ENCODE measurements at places on chromosomes 3 and 15.
A peak's percentile ranks its signal among the peaks of the same experiment; 100 is the strongest.

- no peak overlapping the region for H3K27ac ChIP-seq
- H3K4me1 ChIP-seq, result no peaks in the 10 kb centered on the region
- no peaks in the 10 kb centered on the region for H3K36me3 ChIP-seq
- no peak for DNase-seq
- no peaks in the 10 kb centered on the region for H3K27me3 ChIP-seq
- no peak overlapping the region for H3K4me3 ChIP-seq
These were observed 22.3 kb downstream of the NR2F2 start for GRCh38 chr15:96352604-96353405.

DNA sequence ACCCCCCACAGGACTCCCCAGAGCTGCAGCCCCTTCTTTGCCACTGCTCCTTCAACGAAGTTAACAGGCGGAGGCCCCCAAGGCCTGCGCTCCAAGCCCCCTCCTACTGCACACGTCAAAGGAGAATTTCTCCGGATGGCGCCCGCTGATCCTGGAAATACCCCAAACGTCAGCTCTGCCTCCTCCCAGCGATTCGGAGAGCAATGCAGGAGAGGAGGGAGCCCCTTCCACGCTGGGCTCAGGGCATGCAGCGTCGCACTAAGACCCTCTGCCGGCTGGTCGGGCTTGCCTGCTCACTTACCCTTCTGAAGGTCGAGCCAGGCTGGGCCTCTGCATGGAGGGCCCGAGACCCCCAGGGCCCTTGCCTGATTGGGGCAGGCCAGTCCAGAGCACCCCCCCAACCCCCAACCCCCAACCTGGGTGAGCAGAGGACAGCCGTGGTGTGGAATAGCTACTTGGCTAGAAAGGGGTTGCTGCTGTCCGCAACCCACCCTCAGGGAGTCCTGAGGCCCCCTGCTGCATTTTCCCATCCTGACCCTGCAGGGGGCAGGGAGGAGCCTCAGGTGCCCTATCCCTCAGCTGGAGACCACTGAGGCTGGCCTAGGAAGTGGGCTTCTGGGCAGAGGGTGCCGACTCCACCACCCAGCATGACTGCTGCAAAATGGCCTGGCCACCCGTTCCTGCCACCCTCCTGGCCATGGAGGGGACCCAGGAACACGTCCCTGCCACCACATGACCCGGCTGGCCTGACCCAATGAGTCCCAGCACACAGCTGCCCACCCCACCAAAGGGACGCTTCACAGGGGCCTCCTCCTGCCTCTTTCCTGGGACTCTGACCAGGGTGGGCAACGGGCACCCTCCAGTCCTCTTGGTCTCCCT lies 976 bp downstream of the ATP2B2 start:
- no peaks in the 10 kb centered on the region for H3K36me3 ChIP-seq
- H3K27ac ChIP-seq, result no peak overlapping the region
- H3K4me3 ChIP-seq, result no peak overlapping the region
- no peaks in the 10 kb centered on the region for H3K27me3 ChIP-seq

- no peaks in the 10 kb centered on the region for H3K36me3 ChIP-seq
- no peaks in the 10 kb centered on the region for H3K27me3 ChIP-seq
- H3K27ac ChIP-seq, result no peak overlapping the region
- no peak for DNase-seq
- no peaks in the 10 kb centered on the region for H3K4me1 ChIP-seq
These were observed 194.0 kb upstream of the SLITRK3 start for GRCh38 chr3:165390166-165390565.

DNA sequence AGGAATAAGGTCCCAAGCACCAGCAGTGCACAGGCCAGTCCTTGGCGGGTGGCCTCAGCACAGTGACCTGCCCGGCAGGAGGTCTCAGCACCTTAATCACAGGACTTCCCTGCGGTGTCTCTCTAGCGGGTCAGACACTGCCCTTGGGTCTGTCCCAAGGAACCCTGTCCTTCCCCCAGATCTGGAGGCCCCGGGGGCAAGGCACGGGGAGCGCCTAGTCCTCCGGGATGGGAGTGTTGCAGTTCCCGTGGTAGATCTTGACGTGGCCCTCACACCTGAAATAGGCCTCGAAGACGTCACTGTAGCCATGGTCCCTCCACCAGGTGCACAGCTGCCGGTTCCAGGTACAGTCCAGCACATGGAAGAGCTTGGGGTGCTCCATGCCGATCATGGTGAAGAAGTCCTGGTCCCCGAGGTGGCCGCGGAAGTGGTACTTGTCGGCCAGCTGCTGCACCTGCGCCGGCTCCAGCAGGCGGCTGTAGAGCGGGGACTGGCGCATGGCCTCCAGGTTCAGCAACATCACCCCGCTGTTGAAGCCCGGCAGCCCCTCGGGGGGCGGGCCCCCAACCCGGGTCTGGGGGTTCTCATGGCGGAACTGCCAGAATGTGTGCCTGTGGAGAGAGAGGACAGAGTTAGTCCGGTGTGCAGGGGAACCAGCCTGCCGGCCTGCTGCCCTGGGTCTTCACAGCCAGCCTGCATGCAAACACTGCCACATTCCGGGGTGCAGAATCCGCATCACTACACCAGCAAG lies 201.3 kb downstream of the XXYLT1 start:
- DNase-seq, result peak; percentile 39
- H3K27me3 ChIP-seq, result no peaks in the 10 kb centered on the region
- H3K36me3 ChIP-seq, result no peaks in the 10 kb centered on the region
- no peak overlapping the region for H3K27ac ChIP-seq
- no peaks in the 10 kb centered on the region for H3K4me1 ChIP-seq

DNA sequence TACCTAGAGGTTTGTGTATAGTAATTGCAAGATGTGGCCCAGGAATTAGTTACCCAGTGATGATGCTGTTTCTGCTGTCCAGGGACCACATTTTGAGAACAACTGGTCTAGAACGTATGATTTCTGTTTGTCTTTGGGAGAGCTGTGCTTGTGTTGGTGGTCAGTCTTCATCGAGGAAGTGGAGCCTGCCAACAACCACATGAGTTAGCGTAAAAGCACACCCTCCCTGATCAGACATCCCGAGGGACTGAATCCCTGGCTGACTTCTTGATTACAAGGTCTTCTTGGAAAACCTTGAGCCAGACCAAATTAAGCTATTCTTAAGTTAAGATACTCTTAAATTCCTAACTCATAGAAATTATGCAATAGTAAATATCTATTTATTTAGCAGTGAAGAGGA lies 81.7 kb upstream of the ZPLD1 start:
- no peak overlapping the region for H3K27ac ChIP-seq
- H3K4me3 ChIP-seq, result no peak overlapping the region
- DNase-seq, result no peak
- no peaks in the 10 kb centered on the region for H3K36me3 ChIP-seq
- no peaks in the 10 kb centered on the region for H3K27me3 ChIP-seq

Measured in aorta (tissue), 5 donors.